ENCODE measurements at places on chromosomes 1 and 21.

DNA sequence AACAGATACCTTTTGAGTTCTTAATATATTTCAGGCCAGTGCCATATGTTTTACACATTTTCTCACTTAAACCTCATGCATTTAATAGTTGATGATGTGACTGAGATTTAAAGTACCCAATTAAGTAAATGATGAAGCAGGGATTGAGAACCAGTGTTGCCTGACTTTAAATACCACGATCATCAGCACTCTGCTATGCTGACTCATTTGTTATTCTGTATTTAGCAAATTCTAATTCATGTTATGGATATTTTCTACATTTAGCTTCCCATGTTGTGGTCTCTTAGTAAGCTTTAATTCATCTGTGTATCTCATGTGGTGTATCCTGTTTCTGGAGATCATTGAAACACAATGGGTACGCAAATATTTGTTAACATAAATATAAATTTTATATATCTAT lies 363.0 kb downstream of the PTBP2 start:
- no peak for DNase-seq

GRCh38 chr1:244187310-244187709 lies 136.2 kb downstream of the ZBTB18 start:
- no peak for DNase-seq

DNA sequence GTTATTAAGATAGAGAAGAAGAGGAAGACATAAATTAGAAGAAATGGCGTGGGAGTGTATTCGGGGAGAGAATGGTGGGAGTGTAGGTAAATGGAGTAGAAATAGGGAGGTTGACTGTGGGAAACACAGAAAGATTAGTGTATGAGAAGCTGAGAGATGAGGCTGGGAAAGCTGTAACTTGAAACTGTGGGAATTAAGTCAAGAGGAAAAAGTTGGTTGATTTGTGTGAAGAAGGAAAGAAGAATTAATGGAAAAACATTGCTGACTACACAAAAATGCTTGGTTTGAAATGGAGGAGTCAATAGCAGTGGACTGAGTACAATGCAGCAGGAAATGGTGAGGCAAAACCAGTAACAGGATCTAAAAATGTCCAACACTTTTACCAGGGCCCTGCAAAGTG lies 448.3 kb downstream of the PTPRC start:
- DNase-seq = no peak

GRCh38 chr1:206738370-206739366 lies 31.9 kb upstream of the IL19 start:
- DNase-seq = no peak

DNA sequence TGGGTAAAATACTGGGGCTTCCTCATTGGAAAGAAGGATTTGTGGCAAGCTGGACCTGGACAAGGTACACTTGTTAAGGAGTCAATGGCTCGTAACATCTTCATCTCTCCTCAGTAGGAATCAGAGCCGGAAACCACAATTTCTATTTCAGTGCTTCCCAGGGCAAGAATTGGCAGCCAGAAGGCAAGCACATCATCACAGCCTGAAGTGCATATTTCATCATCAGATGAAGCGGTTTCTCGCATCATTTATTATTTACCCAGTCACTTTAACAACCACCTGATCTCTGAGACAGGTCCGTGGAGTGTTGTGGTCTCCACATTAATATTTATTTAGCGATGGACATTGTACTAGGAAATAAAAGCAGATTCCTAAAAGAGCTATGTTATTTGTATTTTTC lies 55.0 kb downstream of the KCNJ15 start:
- DNase-seq = no peak

GRCh38 chr1:81004011-81004410 lies 796.7 kb upstream of the ADGRL2 start:
- no peak for DNase-seq

DNA sequence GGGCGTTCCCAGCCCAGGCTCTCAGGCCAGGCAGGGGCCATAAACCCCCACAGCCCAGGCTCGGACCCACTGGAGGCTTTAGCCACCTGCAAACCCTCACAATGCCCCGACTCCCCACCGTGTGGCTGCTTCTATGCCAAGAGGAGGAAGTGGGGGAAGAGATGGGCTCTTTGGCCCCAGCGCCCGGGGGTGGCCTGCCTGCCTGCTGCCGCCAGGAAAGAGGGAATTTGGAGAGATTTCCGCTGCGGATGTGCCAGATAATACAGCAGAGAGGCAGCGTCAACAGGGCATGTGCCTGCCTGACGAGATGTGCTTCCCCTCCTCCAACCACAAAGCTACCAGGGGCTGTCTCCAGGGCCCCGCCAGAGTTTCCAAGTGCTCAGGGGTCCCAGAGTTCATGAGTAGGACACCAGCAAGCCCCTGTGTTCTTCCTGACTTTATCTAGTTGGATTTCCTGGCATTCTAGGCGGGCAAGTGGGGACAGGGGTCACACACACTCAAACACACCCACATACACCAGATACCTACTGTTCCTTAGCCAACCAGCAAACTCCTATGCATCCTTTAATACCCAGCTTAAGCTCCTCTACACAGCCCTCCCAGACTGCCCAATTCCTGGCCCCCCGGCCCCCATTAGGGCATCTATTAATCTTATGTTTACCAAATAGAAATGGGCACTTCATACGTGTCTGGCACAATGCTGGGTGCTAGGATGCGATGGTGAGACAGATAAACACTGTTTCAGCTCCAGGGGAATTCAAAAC lies 14.1 kb downstream of the EPHA2 start:
- no peak for DNase-seq

DNA sequence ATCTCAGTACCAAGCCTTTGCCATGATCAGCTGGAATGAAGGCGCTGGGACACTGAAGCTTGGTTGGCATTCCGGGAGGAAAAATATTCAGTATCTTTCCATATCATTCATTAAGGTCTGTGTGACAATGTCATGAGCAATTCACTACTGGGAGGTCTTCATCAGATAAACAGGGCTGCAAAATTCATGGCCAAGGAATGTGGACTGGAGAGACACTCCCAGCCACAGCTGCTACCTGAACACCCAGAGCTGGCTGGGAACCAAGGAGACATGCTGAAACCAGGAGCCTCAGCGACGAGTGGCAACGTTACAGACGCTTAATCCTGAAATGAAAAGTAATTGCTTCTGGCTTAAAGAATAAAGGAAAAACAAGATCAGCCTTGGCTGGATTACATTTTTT lies 30.6 kb upstream of the DDAH1 start:
- DNase-seq = no peak

- DNase-seq = no peak
Observed at GRCh38 chr1:192974701-192975100, 84.5 kb downstream of the UCHL5 start.

DNA sequence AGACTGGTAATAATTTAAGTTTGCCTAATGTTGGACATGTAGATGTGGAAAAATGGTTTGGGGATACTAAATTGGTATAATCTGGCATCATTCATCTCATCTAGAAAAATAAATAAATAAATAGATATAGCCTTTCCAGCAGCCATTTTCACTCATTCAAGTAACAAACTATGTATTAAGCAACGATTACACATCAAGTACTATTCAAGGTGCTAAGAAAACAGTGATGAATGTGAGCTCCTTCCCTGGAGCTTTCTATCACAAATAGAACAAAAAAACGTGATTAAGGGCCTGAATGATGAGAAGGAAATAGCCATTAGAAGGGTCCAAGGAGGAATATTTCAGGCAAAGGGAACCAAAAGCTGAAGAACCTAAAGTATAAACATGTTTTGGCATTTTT lies 37.1 kb downstream of the STIL start:
- DNase-seq = no peak

DNA sequence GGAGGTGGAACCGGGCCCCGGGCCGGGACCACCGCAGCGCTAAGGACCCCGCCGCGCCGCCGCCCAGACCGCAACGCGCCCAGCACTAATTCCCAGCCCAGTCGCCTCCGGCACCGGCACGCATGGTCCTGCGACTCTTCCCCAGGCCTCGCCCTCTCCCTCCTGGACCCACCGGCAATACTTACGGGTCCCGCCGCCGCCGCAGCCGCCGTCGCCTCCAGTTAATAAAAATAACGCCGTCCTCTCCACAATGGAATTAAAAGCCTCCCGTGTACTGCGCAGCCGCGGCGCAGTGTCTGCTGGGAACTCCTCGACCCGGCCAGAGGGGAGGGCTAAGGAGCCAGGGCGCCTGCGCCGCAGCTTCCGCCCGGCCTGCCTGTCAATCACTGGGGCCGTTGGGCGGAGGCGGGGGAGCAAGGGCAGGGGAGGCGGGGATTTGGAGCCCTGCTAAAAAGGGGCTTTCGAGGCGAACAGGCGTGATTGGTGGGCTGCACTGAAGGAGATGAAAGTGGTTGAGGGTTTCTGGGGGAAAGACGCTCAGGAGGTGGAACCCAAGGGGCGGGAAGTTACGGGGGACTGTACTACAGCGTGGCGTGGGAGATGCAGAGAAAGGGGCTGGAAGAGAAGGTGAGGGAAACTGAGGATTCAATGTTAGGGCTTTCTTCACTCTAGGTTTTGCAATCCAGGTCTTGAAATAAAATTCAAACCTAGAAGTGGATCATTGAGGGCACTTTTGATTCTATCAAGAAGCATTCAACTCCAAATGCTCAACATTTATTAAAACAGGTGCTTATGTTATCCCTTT lies at the start of gene ZNF281:
Gene ZNF281, minus strand, starts transcription at position 276 of the 805 bp plus-strand sequence. CDS start 331 bp downstream, outside the sequence.
- peak; percentile 92 for DNase-seq

DNA sequence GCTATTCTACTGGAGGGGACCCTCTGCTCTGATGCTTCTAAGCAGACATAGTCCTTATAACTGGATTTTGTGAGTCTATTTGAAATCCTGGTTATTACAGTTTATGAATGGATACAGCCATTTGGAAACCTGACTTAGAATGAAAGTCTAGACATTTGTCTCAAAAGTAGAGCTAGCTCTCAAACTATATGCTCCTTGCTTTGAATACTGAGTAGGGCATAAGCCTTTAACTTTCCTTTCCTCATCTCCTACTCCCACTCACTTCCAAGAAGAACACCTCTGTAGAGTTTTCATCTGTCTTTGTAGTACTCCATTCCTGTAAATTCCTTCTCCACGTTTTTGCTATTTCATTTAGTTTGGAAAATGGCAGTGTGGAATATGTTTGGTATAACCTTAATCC lies 9.0 kb upstream of the ARID1A start:
- no peak for DNase-seq

GRCh38 chr1:43970911-43971310 lies 1.1 kb downstream of the DPH2 start:
- no peak for DNase-seq

GRCh38 chr1:231626951-231627614 lies 493 bp downstream of the DISC1 start:
- DNase-seq = no peak

DNA sequence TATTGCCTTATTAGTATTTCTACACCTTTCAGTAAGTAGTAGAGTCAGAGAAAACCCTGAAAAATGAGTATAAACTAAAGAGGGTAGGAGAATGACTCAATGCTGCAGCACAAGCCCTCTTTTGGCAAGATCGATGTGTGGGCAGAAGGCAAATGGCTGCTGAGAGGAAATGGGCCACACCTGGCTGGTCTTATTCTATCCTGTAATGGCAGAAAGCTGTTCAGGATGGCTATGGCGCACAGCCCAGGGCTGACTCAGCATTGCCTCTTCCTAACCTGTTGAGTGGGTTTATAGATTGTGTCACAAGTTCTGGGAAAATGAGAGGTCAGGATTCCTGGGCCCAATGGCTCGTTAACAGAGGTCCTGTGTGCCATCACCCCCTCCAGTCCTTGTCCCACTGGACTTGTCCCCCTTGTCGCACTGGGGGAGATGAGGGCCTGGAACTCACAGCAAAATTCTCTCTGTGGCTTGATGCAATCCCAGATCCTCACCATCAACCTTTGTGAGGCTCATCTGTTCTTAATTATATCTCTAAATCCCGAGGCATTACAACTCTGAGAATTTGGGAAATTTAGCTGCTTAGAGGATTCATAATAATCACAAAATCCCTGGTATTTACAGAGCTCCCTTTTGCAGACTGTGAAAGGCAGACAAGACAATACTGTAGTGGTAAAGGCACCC lies 13.2 kb downstream of the HMGB4 start:
- DNase-seq = no peak

GRCh38 chr1:21724098-21724497 lies 54.9 kb upstream of the RAP1GAP start:
- DNase-seq = no peak

DNA sequence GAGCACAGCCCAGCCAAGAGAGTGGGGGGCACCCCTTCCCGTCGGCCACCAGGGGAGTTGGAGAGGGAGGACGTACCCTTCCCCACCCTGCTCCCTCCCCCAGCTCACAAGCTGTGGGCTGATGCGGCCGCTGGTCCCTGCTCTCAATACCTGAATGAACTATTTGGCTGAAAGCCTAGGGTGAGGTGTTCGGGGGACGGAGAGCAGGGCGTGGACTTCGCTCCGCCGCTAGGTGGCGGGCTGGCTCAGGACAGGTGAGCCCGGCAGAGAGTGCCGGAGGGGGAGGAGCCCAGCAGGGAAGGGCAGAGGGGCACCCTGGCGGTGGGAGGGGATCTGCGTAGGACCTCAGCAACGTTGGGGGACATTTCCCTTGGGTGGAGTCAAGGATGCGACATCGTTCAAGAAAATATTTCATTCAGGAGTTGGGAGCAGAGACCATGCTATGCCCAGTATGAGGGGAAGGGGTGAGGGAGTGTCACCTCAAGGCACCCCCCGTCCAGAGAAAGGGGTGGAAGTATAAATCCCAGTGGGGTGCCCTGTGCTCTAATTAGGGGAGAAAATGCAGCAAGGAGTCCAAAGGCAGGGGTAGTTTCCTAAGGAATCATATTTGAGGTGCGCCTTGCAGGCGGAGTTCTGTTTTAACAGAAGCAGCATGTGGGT lies 12.0 kb upstream of the RHBG start:
- DNase-seq = peak; percentile 61

GRCh38 chr1:17419626-17420328 lies 19.7 kb downstream of the RCC2 start:
- DNase-seq = peak; percentile 65

DNA sequence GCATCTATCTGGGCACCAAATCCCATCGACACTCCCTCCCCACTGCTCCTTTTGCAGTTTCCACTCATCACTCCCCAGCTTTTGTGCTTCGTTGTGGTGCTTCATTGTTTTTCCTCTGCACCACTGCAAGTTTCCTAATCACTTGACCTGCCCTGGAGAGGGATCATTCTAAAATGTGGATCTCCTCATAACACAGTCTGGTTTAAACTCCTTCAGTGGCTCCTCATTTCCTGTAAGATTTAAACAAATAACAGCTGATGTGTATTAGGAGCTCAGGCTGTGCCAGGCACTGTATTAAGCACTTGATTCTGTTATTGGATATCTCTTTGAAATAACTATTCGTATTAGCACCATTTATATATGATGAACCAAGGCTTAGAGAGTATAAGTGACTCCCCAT lies 51.3 kb downstream of the MAP10 start:
- DNase-seq = no peak

- no peak for DNase-seq
Observed at GRCh38 chr1:147895123-147895522, 7.5 kb upstream of the GJA8 start.

DNA sequence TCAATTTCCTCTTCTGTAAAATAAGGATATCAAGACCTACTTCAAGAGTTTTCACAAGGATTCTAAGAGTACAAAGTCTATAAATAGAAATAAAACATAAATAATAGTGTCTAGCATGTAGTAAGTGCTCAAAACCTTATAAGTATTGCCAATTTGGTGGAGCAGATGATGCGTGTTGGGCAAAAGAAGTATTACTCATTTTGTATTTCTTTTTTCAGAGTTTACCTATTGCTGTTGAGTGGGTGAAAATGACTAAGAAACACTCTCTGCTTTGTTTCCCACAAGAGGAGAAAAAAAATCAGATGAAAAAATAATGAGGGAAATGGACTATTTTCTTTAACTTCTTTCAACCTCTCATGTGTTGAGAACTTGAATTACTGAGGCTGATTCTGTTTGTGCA lies 103.3 kb upstream of the KCNK2 start:
- no peak for DNase-seq

Data from hematopoietic multipotent progenitor cell treated with erythropoietin and hydrocortisone succinate and interleukin-3 and kit ligand, for 17 days (in vitro differentiated cells).